Kidney (tissue), 22 donors: ENCODE measurements at places on chromosomes 7 and 10.

GRCh38 chr7:79615466-79615865, 162.0 kb upstream of the MAGI2 start:
- no peak for DNase-seq

GRCh38 chr7:143042790-143043271, 9.3 kb upstream of the OR6V1 start:
- DNase-seq = no peak

DNA sequence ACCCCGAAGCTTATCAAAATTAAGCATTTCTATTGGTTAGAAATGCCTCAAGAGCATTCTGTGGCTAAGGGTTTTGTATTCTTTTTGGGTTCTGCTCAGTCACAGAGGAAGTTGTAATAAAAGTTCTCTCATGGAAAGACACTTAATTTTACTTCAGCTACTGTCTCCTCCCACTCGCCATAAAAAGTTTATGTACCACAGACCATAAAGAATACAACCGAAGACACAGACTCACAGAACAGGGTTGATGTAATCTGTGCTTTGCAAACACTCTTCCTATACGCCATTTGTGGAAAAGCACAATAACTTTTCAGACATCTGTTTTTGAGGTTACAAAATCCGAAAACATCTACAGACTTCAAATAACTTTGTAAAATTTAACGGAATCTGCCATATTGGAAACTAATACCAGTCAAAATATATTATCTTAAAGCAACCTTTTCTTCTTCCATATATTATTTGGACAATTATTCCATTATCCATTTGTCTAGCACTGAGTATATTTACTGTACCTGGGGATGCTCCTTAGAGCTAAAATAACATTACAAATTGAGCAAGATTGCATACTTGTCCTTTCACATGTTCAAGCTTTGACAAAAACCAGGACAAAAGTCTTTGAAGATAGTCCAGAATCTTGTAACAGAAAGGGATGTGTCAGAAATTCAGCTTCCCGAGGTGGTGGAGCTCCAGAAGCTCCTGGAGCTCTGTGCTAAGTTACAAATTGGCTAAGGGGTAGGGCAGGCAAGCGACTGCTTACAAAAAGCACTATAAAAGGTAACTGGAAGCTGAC, 219.0 kb upstream of the MEOX2 start:
- no peak for DNase-seq

DNA sequence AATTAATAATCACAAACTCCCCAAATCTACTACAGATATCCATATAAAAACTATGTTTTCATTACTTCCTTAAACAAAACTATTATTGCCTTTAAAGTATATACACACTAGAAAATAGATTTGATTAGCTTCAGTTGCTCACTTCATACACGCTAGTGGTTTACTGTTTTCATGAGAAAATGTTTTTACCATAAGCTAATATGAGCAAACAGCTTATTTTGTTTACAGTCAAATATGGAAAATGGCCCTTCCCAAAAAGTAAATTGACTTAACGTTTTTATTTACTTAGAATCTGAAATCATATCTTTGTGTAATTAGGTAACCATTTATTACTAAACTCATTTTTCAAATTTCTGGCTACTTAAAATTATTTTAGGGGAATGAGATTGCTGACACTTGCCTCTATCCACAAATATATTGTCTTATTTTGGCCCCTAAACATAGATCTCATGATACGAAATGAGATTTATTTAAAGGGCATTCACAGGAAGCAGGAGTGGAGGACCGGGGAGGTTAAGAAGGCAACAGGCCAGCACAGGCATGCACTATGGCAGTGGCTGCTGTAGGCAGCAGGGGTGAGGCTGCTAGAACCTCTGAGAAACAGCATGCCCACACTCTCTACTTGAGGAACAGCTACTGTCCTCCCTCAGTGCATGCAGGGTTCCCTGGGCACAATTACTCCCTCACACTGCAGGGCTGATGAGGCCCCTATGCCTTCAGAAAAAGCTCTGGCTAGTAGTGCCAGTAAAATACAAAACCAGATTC, 29.6 kb upstream of the SOSTDC1 start:
- no peak for DNase-seq

DNA sequence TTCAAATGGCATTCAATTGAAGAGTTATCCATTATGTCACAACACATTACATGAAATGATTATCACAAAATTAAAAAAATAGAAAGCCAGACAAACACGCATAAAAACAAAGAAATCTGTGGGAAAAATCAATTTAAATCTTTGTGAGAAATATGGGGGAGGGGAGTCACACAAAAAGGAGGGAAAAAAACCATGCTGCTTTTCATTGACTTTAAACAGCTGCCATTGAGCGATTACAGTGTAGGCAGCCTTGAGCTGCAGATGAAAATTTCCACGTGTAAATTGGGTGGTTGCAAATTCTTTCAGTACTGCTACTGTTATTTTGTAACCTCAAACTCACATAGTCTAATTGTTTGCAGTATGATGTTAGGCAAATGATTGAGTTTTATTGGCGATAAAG, 889.9 kb upstream of the PHF14 start:
- DNase-seq = no peak

DNA sequence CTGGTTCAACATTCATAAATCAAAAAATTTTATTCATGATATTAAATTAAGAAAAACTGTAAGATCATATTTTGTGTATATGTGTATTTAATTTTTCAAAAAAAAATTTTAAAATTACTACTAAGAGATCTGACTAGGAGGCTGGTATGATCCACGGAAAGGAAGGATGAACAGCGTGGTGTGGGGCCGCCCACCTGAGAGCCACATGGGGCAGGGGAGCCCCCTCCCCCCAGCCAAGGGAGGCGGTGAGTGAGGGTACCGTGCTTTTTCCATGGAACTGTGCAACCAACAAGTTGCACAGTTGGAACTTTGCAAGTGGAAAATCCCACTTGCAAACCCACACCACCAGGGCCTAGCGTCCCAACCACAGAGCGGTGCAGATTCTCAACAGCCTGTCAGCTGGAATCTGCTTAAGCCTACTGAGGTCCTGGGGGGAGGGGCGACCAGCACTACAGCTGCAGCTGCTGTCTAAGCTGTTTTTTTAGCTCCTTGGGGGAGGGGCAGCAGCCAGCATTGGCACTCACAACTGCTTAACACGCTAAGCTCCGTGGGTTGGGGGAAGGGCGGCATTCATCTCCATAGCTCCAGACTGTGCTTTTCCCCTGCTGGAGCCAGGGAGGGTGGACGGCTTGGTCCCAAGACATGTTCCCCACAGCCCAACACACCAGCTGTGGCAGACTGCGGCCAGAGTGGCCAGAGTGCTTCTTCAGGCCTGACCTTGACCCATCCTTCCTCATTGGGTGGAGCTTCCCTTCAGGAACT, 94.2 kb upstream of the IGFBP3 start:
- DNase-seq = peak; percentile 92

DNA sequence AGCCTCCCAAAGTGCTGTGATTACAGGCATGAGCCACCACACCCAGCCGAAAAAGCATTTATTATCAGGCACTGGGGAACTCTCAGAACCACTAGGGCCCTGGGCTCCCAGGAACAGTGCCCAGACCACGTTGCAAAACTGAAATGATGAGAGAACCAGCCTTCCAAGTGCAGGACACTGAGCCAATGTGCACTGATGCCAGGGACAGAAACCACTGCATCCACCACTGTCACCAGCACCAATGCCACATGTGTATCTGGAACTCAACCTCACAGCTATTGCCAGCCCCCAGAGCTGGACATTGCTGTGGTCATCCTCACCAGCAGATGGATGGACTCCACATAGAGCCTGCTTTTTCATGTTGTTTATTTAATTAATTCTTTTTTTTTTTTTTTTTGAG, 28.2 kb upstream of the TPST1 start:
- DNase-seq = no peak

DNA sequence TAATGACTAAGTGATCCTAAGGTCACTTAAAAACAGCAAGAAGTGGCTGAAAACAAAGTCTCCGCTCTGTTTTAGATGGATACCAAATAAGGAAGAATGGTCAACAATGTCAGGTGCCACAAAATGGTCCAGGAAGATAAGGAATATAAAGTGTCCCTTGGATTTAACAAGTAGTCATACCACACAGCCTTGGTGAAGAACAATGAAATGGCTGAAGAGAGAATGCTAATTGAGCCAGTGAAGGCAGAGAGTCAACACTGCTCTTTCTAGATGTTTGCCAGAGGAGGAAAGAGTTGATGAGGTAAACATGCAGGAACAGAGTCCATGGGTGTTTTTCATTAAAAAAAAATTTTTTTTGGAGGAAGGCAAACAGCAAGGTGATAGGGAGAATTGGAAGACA, 2.1 kb upstream of the CASD1 start:
- DNase-seq = no peak

DNA sequence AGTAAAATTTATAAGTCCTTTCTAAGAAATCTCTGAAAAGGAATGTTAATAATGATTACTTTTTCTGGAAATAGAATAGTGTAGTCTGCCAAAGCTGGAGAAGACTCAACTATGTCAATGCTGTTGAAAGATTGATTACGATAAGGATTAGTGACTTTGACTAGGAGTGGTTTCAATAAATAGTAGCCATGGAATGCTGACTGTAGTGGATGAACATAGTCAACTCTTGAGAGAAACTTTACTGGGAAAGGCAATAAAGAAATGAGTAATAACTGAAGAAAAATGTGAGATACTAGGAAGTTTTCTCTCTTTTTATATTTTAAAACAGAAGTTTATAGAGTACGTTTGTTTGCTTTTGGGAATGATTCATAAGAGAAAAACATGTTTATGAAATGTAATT, 105.0 kb upstream of the CDK13 start:
- DNase-seq = no peak

- no peak for DNase-seq
These were observed 449.7 kb upstream of the KLF6 start for GRCh38 chr10:4234661-4235060.

DNA sequence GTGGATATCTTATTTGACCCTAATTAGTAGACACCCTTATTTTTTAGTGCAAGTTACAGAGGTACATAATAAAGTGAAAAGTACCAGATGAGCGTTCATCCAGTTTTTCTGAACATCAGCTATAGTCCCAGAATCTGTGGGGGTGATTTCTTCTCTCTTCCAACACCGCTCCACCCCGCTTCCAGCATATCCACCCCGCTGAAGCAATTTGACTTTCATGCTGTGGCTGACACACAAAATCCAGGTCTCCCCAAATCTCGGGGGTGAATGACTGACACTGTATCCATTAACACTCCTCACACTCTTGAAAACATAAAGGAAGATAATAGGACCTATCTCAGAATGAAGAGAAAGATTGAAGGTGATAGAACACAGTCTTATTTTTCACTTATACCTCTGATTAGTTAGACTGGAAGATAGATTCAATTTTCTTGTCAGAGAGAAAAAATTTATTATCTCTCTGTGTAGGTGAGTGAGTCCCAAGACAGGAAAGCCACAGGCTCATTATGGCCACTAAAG, 143.4 kb downstream of the ANLN start:
- no peak for DNase-seq

- no peak for DNase-seq
These were observed 244.2 kb downstream of the LHFPL3 start for GRCh38 chr7:104572554-104572953.

DNA sequence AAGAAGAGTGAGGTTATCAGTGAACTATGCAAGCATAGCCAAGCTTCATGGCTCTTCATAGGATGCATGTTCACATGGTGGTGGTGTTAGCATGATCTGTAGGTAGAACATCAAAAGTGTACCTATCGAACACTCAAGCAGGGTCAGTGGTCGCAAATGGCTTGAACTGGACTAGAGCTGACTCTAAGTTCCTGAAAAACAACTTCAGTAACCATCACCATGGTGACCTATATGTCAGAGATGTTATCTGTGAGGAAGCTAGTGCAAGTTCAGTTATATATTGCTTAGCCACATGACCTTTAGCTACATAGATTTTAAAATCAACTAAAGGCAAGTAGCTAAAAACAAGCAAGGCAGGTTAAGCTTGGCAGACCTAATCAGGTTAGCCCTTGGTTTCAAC, 163.1 kb upstream of the AGR3 start:
- no peak for DNase-seq

- DNase-seq = no peak
These were observed 34.0 kb downstream of the FAM20C start for GRCh38 chr7:226281-226895.

GRCh38 chr10:91804126-91804510, 5.9 kb downstream of the TNKS2 start:
- DNase-seq = no peak

GRCh38 chr7:2222516-2222915, 10.2 kb downstream of the MAD1L1 start:
- DNase-seq = no peak

- DNase-seq = no peak
These were observed 1.4 kb upstream of the ADAM8 start for GRCh38 chr10:133277993-133278576.

DNA sequence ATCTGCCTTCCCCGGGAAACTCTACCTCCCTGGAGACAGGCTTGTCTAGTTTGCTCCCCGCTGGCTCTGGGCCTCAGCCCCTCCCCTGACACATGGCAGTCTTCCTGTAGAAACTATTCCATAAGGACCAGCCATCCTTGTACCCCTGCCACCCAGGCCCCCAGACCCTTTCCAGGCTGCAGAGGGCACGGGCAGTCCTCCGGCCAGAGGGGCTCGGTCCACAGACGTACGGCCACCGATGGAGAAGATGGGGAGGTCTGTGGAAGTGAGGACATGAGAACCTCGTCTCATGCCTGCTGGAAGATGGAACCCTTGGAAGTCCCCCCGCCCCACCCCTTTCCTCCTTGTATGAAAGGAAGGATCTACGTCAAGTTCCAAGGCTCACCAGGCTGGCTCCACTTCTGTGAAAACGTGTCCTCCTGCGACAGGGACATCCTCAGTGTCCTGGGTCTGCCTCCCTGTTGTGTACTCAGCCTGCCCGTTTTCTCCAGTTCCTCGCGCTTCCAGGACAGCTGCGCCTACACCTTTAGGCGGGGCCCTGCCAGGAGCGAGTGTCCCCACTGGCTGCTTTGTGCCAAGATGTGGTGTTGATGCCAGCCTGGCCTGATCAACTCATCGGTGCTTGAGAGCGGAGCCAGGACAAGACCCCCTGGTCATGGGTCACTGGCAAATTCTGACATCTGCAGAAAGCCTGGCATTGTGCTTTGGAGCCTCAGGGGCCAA, 414.9 kb downstream of the GLRX3 start:
- DNase-seq = no peak

GRCh38 chr7:134121632-134122139, 5.5 kb upstream of the LRGUK start:
- peak; percentile 9 for DNase-seq

- DNase-seq = no peak
These were observed 15.5 kb downstream of the CAMK2G start for GRCh38 chr10:73858750-73859427.

- DNase-seq = no peak
These were observed 75.4 kb downstream of the ANK3 start for GRCh38 chr10:60314069-60314940.

DNA sequence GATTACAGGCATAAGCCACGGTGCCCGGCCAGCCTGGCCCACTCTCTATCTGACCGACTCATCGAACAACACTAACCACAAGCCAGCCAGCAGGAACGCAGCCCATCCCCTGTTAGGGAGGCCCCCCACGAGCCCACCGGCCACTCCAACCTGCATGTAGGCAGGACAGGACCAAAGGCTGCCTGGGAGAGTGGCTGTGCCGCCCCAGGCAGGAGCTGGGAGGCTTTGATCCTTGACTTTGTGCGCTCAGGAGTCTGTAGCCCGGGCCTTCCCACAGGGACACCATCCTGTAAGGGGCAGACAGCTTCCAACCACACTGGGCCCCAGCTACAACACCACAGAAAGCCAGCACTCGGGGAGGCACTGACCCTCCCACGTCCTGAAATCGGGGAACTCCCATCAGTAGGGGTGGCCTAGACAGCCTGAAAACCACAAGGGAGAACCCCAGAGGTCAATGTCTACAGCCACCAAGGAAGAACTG, 29.4 kb downstream of the GRID1 start:
- no peak for DNase-seq
